Esophagus squamous epithelium (tissue), 5 donors: ENCODE measurements at places on chromosomes 16 and 17.

DNA sequence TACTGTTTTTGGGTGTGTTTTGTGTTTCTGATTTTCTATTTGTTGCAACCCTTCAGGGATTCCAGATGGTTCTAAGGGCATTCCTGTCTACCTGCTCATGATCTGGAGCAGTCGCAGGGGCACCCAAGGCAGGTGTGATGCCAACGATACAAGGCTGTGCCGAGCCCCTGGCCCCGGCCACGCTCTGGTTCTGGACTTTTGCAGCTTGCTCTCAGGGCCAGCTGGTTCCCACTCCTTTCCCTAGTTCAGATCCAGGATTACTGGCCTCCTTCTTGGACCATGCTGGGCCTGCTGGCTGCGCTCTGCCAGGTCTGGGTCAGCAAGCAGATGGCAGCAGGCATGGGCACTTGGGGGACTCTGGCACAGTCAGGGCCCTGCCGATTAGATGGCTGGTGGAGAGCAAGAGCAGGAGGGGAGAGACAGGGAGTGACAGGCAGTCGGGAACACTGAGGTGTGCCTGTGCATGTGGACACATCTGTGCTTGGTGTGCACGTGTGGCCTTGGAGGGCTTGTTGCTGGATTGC lies 15.2 kb upstream of the RAP1GAP2 start:
- DNase-seq: no peak

DNA sequence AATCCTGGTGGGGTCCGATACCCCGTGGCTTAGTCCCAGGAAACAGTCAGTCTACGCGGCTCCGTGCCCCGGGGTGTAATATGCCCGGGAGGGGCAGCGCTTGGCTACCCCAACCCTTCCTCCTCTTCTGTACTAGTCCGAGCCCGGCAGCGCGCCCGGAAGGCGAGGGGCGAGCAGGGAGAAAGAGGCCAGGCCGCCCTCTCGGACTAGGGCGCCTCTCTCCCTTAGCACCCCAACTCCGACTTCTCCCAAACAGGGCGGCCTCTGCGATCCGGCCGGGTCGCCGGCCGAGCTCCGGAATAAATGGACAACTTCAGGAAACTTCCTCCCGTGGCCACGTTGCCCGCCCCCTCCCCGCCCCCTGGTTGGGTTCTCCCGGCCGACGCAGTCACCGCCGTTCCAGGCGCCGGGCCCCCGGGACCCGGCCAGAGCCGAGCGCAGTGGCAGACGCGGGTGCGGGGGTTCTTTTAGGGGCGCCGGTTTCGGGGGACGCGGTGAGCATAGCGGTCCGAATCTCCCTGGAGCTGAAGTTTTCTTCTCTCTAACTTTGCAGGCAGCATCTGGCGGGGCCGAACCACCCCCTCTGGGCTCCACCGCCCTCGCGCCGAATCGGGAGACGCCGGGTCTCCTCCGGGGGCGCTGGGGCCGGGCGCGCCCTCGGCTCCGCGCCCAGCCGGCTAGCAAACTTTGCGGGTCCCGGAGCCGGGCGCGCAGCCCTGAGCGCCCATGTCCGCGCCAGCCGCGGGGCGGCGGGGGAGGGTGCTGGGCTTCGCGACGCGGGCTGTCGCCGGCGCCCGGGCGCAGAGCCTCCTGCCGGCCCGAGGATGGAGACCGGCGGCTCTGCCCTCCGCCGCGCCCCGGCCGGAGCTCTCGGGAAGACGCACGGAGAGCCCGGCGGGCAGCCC lies at the start of gene SDK2:
SDK2 (minus strand) TSS at position 301 of the 905 bp plus-strand sequence. CDS start 357 bp downstream, outside the sequence.
- no peak for DNase-seq

GRCh38 chr16:3745751-3746355 lies 28.5 kb upstream of the TRAP1 start:
- DNase-seq: no peak

- no peak for DNase-seq
Measured at GRCh38 chr17:18981642-18982424, 22.7 kb downstream of the FAM83G start.

- DNase-seq: no peak
Measured at GRCh38 chr16:53413864-53414263, 20.4 kb upstream of the RBL2 start.

DNA sequence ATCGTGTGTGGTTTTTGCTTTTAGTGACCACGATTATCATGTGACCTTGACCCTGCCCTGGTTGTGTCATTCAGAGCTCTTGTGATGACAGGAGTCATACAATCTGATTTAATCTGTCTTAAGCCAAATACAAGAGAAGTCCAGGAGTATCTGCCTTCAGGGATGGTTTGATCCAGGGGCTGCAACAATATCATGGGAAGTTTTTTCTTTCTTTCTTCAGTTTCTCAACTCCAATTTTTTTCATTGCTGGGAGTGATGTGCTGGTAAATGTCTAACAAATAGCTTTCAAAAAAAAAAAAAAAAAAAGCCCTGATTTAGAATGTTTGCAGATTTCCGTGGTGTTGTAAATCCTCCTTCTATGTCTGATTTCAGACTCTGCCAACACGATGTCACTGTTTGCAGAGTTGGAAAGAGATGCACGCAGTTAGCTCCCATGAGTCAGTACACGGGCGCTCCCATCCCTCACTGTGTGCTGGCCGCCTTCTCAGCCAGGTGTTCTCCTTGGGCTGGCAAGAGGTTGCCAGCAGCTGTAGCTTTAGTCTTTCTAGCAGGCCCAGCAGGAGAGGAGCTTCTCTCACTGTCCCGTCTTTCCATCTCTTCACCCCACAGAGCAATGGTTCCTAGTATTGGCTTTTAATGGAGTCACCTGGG lies 229.7 kb downstream of the SNX29 start:
- no peak for DNase-seq

GRCh38 chr17:2070241-2071023 lies 15.5 kb downstream of the HIC1 start:
- DNase-seq: no peak

- DNase-seq: no peak
Measured at GRCh38 chr16:71230122-71230845, at the start of gene HYDIN. Gene HYDIN, minus strand, starts transcription at chr16:71230722. Its CDS starts 43,827 bp downstream, at chr16:71186895.

DNA sequence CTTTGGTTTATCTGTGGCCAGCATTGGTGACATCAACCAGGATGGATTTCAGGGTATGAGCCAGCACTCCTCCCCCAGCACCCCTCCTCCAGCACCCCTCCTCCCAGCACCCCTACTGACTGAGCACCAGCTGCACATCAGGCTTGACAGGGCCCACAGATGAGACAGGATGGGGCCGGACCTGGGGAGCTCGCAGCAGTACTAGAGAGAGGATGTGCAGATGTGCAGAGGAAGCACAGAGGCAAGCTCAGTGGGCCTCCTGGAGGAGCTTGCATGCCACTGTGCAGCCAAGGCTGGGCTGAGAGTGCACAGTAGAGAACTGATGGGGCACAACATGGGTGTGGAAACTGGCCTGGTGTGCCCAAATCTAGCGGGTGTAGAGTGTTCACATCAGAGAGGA lies 16.2 kb downstream of the ITGA3 start:
- no peak for DNase-seq

GRCh38 chr16:47229053-47230050 lies 85.6 kb upstream of the NETO2 start:
- DNase-seq: no peak

DNA sequence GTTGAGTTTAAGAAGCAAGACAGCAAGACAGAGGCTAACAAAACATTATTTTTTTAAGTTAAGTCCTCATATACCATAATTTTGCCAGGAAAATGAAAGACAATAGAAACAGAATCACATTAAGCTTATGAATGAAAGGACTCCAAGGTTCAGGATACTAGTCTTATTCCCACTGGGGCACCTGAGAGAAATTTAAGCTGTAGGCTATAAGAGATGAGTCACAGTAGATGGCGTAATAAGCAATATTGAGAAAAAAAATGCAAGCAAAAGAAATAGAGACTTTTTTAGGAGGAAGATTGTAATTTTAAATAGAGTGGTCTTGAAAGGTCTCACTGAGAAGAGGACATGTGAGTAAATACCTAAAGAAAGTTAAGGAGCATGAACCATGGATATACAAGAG lies 57.1 kb upstream of the KIF2B start:
- no peak for DNase-seq

GRCh38 chr16:75420987-75421819 lies 12.1 kb downstream of the CFDP1 start:
- DNase-seq: no peak

DNA sequence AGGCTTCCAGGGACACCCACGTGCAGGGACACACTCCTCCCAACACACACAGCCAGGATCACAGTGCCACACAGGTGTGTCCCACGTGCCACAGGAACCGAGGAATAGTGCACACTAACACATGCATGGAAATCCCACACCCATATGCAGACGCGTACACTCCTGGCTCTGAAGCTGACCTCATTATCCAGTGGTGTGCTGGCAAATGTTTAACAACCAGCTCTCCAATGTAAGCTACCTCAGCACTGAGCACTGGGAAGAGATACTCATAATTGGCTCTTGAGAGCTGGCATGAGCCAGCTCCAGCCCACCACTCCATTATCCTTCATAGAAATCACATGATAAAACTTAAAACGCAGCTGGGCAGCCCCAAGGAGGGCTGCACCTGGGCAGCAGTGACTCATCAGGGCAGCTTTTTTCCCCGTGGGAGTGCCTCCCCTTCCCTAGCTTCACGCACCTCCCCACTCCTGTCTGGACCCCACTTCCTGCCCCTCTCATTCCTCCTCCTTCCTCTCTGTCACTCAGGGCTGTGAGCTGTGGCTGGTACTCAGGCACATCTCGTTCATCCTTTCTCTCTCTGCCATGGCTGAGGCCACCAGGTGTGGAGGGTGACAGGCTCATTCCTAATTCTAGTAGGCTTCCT lies 14.9 kb upstream of the TBX21 start:
- no peak for DNase-seq

- DNase-seq: no peak
Measured at GRCh38 chr17:48392857-48393256, 37.2 kb downstream of the SKAP1 start.

GRCh38 chr16:25729188-25729915 lies 37.6 kb downstream of the HS3ST4 start:
- no peak for DNase-seq

GRCh38 chr16:58148099-58148498 lies 18.9 kb upstream of the CFAP20 start:
- DNase-seq: no peak

DNA sequence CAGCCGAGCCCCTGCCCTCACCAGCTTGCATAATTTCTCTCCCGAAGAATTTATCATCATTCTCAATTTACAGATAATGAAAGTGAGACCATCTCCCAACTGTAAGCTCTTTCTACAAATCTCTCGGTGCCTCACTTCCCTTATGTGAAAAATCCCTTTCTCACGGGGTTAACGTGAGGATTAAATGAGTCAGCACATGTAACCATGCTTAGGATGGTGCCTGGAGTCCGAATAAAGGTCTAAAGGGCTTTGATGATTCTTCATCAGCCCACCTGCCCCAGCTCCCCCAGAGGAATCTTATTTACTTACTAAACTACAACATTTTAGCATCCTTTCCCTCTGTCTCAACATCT lies 24.8 kb upstream of the PIK3R6 start:
- DNase-seq: no peak

DNA sequence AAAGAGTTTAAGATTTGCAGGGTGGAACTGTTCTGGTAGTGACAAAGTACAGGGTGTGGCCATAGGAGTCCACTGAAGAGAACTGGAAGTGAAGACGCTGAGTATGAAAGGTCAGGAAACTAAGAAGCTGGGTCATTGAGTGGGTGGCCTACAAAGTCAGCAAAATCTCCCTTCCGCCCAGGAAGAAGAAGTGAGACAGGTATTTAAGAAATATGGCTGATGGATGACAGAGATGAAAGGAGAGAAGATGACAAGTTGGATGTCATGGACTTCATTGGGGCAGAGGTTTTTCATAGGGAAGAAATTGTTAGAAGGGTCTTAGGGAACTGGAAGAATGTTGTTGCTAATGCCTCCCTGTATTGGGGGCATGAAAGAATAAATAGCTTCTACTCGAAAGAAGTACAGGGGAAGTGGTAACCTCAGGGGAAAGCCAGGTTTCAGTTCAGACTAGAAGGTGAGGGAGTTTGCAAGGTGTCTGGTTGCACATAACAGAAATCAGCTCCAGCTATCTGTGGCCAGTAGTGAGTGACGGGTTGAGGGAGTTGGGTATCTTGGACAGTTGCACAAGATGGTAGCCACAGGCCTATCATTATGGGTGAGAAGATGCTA lies 33.6 kb upstream of the MED13 start:
- DNase-seq: no peak

DNA sequence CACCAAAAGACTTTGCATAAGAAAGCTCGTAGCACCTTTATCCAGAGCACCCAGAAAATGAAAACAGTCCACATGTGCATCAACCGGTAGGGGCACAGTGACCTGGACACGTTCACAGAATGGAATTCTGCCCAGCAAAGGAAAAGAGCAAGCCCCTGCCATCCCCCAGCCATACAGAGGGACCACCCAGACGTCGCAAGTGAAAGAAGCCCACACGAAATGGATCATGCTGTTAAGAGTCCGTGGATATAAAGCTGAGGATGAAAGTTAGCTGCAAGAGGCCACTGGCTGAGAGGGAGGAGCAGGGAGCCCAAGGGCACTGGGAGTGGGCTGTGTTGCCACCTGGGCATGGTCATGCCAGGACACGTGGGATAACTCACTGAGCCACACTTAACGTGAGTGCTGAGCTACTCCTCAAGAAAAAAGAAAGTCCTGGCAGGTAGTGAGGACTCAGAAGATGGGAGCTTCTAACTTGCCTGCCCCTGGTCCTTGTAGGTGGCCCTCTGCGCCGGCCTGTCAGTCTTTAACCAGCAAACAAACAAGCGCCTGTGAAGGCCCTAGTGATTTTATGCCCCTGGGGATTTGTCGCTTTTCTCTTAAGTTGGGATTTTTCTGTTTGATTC lies 190.7 kb downstream of the C16orf95 start:
- no peak for DNase-seq

DNA sequence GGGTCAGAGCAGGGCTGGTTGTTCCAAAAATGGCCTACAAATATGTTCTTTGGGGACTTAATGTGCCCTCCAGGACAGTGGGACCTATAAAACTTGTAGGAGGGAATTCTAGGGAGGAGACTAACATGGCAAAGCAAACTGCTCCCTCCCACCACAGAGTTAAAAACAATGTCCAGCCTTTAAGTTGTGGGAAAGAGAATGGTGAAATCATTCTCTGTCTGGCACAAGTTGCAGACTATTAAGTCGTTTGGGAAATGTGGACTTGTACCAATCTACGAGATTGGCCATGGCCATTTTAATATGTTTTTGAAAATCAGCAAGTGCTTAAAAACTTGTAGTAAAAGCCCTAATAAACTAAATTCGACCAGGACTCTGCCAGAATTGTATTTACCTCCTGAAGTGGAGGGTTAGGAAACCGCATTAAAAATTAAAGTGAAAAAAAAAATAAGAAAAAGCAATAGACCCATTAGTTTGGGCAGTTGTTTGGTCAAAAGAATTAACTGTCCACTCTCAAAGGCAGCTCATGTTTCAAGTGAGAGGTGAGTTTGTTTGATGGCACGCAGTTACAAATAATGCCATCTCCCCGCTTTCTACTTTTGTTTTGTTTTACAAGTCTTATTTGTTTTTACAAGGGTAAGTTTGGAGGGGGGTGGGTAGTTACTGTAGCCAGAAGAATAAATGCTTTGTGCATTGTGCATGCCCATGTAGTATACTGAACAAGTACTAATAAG lies 32.4 kb downstream of the ANKFN1 start:
- DNase-seq: no peak

- DNase-seq: no peak
Measured at GRCh38 chr16:19252904-19253303, 32.6 kb upstream of the CLEC19A start.
